ENCODE measurements at places on chromosomes 2 and 18.

GRCh38 chr2:1603521-1603920 lies 140.8 kb downstream of the PXDN start:
- no peak for DNase-seq

- DNase-seq, result no peak
Observed at GRCh38 chr2:32706815-32707579, 79.1 kb downstream of the TTC27 start.

DNA sequence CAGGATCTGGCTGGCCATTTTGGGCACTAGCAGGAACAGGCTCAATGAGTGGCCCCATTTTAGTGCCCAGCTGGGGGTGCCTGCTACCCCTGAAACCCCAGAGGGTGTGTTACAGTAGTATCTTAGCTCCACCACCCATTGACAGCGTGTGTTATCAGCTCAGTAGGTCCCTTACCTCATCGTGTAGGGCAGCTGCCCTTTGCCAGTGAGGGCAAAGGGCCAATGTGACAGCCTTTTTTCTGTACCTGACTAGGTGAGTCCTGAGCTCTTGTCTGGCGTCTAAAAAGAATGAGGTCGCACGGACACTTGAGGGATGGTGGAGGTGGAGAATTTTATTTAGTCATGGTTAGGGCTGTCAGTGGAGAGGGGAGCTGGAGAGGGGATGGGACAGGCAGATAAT lies 462.2 kb downstream of the PIK3C3 start:
- no peak for DNase-seq

- no peak for DNase-seq
Observed at GRCh38 chr2:178479275-178479616, 846 bp upstream of the FKBP7 start.

GRCh38 chr2:97731274-97732020 lies 18.1 kb downstream of the ZAP70 start:
- DNase-seq, result no peak

- no peak for DNase-seq
Observed at GRCh38 chr2:189350540-189351209, 90.6 kb upstream of the WDR75 start.

DNA sequence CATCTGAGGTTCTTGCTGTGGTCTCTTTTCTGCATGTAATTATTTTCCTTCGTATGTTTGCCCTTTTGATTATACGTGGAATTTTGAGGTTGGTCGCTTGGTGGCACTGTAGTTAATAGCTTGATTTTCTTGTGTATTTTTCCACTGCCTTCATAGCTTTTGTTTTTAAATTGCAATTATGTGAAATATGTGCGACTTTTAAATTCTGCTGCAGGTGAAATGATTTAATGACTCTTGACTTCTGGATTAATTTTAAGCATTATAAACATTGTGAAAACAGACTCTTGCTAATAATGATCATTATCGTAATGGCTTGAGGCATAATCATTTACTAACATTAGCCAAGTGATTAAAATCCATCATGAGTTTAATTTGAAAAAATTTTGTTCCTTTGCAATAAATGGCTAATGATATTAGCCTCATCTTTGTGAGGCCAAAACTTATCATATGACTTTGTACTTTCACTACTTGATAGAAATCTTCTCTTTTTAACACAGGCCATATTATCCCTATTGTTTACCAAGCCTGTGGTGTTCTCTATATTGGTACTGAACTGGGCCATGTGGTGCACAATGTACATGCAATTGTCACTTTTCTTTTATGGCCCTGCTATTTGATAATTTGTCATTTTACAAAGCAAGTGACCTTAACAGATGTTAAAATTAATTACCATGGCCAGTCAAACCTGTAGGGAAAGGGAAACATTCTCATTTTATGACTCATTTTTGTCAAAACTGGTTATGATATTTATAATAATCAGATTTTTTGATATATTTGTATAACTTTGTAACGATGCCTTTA lies 62.8 kb upstream of the NEUROD1 start:
- peak; percentile 25 for DNase-seq

- no peak for DNase-seq
Observed at GRCh38 chr18:23155537-23155936, 20.3 kb downstream of the CABLES1 start.

GRCh38 chr2:238997137-238997390 lies 149.2 kb downstream of the TWIST2 start:
- no peak for DNase-seq

DNA sequence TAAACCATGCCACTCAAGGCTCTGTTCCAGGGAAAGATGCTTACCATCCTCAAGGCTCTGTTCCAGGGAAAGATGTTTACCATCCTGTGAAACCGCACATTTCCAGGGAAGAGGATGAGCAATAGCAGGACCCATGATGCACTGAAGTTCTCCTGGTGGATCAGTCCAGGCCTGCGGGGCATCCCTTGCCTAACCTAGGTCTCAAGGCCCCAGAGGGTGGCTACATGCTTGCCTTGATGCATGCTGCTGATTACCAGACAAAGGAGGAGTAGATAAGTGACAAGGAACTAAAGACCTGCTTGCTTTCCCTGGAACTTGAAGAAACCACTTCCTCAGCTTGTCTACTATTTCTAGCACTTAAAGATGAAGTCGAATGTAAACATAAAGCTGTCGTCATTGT lies 111.0 kb upstream of the LINC00305 start:
- DNase-seq, result no peak

GRCh38 chr2:53183581-53183980 lies 584.0 kb upstream of the CHAC2 start:
- no peak for DNase-seq

DNA sequence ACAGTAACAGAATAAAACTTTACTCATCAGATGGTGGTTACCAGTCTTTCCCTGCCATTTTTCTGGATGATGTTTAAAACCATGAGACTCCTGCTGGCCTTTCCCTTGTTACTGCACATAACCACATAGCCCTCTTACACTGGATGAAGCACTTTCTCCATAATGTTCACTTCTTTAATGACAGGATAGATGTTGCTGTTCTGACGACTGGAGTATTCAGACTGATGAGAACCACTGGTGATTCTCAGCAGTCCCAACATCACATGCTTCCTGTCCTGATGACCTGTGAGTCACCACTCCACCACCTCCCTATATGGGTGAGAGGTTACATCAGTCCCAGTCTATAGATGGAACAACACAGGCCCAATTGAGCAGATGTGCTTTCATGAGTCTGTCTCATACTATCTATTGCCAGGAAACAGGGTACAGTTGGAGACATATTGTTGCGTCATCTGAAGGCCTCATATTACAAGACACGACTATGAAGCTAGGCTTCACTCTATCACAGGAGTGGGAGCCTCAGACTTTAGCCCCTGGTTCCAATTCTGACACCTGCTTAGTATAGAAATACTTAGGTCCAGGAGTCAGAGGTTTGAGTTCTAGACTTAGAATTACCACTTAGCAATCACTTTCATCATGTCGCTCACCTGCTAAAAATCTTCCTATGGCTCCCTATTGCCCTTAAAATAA lies 145.7 kb upstream of the KLF7 start:
- DNase-seq, result peak; percentile 8

GRCh38 chr2:96225016-96225533 lies 16.4 kb upstream of the STARD7 start:
- DNase-seq, result peak; percentile 89

GRCh38 chr2:152349416-152349815 lies 14.4 kb downstream of the FMNL2 start:
- no peak for DNase-seq

Data from RPMI8226 (cell line).